ENCODE measurements at places on chromosomes 7 and 10.

DNA sequence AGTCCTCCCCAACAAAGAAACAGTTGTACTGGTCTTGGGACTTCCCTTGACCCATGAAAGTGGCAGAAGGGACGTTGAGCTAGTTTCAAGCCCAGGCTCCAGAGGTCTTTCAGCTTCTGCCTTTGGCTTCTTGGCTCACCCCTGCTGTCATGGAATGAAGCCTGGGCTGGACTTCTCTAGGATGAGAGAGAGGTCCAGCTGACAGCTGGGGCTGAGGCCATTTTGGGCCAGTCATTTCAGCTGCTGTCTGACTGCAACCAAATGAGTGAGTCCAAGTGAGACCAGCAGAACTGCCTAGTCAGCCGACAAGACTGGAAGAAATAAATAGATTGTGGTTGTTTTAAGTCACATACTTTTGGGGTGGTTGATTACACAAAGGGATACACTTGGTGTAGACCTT is 76.6 kb downstream of the TMEM178B start:
- DNase-seq, result no peak

- DNase-seq, result no peak
Measured at GRCh38 chr10:86585037-86585929, 63.7 kb upstream of the WAPL start.

DNA sequence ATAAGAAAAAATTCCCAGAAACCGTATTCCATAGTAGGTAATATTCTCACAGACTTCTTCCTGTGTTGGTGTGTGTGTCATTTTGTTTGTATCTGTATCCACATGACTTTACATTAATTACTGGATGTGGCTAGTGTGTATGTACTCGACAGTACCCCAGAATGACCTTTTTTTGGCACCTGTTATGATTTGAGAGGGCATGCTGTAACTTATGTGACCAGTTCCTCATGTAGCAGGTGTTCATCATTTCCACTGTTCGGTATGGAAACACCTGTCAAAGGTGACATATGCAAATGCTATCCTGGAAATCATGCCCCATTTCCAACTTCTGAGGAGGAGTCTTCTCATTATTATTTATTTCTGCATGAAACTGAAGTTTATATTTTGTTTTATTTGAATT is 89.3 kb downstream of the ZMYND11 start:
- DNase-seq, result no peak

- no peak for DNase-seq
Measured at GRCh38 chr10:69104994-69105790, 17.3 kb downstream of the SRGN start.

- DNase-seq, result no peak
Measured at GRCh38 chr7:73932364-73932763, 71.4 kb downstream of the TMEM270 start.

DNA sequence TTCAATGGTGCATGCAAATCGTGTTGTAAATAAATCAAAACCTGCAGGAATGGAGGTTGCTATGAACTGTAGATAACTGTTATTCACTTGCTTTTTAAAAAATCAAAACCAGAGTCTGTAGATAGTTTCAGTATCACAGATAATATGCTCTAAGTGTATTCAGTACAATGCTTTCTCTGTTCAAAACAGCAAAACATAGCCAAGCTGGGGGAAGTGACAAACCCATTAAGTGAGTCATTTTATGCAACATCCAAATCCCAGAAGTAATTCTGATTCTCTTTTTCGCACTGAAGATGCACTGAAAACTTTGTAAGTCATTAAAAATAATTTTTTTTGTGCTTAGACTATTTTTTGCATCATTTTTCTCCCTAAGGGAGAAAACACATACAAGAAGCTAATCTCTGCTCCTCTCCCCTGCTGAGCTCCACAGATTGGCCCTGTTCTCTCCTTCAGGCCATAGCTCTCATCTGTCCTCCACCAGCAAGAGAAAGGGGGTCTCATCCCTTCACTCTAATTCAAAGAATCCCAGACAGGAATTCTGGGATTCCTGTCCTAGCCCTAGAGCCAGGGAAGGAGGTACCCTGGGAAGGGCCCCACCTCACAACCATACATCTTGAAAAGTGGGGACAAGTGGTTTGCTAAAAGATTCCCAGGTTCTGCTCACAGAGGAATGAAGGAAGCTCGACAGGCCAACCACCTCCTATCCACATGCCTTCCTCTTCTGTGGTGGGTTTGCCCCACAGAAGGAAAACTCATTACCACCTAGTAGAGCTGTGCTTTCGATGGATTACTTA is 4.9 kb downstream of the PRTFDC1 start:
- DNase-seq, result no peak

DNA sequence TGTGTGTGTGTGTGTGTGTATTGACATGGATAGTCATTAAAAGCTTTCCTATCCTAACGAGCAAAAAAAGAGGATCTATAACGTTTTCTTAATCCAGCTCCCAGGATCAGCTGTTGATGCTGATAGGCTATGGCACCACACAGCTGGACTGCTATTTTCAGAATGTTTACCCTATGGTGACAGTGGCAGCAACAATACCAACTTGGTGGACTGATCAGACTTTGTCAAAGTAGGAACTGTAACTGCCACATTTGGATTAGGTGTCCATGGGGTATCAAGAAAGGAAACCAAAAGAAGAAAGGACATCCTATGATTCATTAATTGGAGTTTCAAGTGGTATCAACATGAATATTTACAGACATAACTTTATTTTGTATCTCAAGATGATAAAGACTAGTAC is 2.7 kb upstream of the CLEC5A start:
- DNase-seq, result no peak

GRCh38 chr10:48492201-48492600 is 112.7 kb downstream of the ARHGAP22 start:
- no peak for DNase-seq

DNA sequence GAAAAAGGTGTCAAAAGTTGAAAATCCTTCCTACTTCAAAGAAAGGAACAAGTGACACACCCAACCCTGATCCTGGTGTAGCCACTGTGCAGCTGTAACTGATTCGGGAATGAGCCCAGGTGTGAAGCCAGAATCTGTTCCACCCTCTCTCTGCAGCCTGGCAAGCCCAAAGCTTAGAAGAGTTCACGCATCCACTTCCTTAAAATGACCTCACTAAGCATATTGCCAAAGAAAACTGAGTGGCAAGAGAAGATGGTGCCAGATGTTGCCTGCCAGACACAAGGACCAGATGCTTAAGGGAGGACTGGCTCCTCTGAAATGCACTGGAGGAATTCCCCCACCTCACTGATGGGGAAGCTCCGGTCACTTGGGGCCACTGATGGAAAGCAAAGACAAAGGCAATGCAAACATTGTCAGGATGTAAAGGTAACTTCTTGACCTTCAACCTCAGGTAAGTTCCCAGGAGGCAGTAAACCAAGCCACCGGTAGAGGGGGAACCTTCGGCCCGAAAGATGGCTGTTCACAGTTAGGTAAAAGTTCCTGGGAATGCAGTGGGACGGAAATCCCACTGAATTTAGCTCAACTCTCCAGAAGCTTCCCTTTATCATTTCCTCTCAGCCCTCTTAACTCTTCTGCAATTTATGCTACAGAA is 554.9 kb downstream of the KCNMA1 start:
- no peak for DNase-seq

GRCh38 chr7:157009778-157010587 is 480 bp downstream of the MNX1 start:
- DNase-seq, result no peak

GRCh38 chr10:79184145-79184625 is 115.4 kb downstream of the ZMIZ1 start:
- DNase-seq, result no peak

- no peak for DNase-seq
Measured at GRCh38 chr7:1618475-1618874, 48.6 kb upstream of the PSMG3 start.

DNA sequence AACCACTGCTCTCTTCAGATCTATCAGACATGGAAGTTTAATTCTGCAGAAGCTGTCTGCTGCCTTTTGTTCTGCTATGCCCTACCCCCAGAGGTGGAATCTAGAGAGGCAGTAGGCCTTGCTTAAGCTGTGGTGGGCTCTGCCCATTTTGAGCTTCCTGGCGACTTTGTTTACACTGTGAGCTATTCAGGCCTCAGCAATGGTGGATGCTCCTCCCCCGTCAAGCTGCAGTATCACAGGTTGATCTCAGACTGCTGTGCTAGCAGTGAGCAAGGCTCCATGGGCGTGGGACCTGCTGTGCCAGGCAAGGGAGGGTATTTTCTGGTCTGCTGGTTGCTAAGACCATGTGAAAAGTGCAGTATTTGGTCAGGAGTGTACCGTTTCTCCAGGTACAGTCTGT is 45.1 kb upstream of the CDK14 start:
- no peak for DNase-seq

GRCh38 chr10:74207691-74208480 is 56.9 kb downstream of the ADK start:
- no peak for DNase-seq

DNA sequence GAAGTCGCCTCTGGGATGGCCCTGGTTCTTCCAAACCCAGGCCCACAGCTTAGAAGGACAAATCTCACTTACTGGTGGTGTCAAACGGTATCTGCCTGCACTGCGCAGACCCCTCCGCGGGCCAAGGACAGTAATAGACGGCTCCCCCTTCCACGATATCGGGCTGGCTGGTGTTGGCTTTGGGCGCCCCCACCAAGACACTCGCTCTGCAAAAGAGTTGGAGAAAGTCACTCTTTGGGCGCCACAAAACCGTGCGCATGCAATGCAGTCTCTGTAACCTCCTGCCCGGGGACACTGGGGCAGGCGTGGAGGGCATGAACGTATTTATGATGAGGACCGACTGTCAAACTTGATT is 1.1 kb downstream of the ITGA8 start:
- no peak for DNase-seq

- no peak for DNase-seq
Measured at GRCh38 chr10:30437031-30437841, 3.3 kb downstream of the MAP3K8 start.

DNA sequence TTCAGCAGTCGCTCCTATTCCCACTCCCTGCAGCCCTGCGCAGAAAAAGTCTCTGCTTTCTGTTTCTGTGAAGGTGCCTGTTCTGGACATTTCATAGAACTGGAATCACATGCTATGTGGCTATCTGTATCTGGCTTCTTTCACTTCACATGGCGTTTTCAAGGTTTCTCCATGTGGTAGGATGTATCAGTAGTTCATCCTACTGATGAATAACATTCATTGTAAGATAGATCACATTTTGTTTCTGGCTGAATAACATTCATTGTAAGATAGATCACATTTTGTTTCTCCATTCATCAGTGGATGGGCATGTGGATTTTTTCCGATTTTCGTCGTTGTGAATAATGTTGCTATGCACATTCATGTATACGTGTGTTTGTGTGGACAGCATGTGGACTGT is 44.5 kb downstream of the HSPA12A start:
- DNase-seq, result no peak

DNA sequence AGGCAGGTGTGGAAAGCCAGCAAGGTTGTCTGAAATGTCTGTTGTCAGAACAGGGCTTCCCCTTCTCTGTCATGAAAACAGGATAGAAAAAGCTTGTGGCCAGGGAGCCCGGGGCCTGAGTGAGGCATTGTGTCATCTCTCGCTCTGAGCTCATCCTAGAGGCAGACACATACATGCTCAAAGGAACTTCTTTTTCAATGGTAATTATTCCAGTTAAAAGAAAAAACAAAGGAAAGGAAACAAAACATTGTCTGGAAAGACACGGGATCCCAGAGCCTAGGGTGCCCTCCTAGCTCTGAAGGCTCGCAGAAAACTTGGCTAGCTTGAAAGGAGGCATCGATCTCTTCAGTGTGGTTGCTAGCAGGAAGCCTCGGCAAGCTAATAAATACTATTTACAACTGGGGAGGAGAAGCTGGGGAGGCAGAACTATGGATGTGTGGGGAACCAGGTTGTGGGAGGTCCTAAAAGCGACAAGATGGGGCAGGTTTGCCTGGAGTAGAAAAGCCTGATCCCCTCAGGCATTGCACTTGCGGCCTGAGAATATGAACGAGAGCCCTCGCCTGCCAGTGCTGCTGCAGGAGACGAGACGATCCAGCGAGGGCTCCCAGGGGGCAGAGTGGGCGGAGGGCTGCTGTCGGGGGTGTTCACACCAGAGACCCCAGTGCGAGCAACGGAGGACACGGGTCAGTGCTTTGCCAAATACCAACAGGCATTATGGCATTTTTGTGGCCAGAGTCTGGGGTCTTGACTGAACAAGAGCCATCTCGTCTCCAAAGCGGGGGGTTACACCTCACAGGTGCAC is 32.8 kb upstream of the DGKI start:
- DNase-seq, result no peak

GRCh38 chr7:105992905-105993304 is 29.8 kb downstream of the CDHR3 start:
- no peak for DNase-seq

GRCh38 chr7:151375530-151376217 is 34.1 kb downstream of the NUB1 start:
- no peak for DNase-seq

GRCh38 chr7:96686305-96686704 is 23.3 kb downstream of the SEM1 start:
- DNase-seq, result no peak

GRCh38 chr10:133268532-133268931 is 8.1 kb downstream of the ADAM8 start:
- no peak for DNase-seq

DNA sequence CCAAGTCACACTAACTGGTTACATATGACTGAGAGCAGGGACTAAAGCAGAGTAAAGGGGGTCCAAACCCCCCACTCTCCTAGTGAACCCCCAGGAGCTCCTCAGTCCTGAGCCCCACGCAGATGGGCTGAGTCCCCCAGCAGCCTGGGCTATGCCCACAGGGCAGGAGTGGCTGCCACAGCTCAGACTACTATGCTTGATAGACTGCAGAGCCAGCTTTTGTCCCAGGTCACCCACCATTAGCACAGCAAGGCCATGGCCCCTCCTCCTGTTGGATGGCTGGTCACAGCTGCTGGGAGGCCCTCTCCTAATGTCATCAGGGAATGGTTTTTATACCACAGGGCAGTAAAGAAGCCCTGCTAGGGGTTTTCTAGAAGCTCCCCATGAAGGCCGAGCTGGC is 46.3 kb upstream of the FGFR2 start:
- DNase-seq, result no peak

- DNase-seq, result no peak
Measured at GRCh38 chr10:127374901-127375300, 174.2 kb upstream of the NPS start.

DNA sequence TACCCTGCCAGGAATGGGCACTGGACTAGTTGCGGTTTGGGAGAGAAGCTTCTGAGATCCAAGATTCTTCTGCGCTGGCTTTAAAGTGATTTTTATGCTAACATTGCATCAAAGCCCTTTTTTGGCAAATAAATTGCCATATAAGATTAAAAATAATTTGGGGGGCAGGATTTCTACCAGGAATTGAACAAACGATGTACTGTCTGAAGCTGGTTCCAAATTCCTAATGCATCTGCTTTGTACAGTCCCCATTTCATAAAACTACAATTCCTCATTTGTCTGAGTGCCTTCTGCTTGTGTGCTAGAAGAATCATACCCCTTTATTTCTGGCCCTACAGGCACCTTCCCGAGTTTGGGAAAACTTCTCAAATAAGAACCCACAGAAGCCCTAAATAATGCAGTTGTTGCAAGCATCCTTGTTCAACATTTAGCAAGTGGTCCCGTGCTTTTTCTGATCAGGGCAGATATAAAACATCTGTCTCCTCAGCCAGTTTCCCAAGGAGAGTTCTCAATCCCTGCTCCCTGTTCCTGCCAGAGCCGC is 349.7 kb downstream of the PTEN start:
- no peak for DNase-seq

- no peak for DNase-seq
Measured at GRCh38 chr10:68109331-68109730, at the start of gene MYPN. Gene MYPN, plus strand, starts transcription at chr10:68109488. Its CDS starts 11,951 bp downstream, at chr10:68121439.

GRCh38 chr7:82441669-82442478 is 1.7 kb downstream of the CACNA2D1 start:
- no peak for DNase-seq
